Stimulated activated CD4-positive, alpha-beta T cell treated with anti-CD3 and anti-CD28 coated beads, Interleukin-12 subunit alpha, Interleukin-12 subunit beta, amount 100 ng/mL, for 4 hours (primary cell): ENCODE measurements at places on chromosomes 1 and 21.
A peak's percentile ranks its signal among the peaks of the same experiment; 100 is the strongest.

- DNase-seq: no peak
Observed at GRCh38 chr1:12507631-12508030, 110.4 kb downstream of the DHRS3 start.

GRCh38 chr21:31546443-31547170 is 112.9 kb upstream of the SOD1 start:
- no peak for DNase-seq

GRCh38 chr1:157104598-157105293 is 5.1 kb upstream of the ETV3L start:
- DNase-seq: no peak

DNA sequence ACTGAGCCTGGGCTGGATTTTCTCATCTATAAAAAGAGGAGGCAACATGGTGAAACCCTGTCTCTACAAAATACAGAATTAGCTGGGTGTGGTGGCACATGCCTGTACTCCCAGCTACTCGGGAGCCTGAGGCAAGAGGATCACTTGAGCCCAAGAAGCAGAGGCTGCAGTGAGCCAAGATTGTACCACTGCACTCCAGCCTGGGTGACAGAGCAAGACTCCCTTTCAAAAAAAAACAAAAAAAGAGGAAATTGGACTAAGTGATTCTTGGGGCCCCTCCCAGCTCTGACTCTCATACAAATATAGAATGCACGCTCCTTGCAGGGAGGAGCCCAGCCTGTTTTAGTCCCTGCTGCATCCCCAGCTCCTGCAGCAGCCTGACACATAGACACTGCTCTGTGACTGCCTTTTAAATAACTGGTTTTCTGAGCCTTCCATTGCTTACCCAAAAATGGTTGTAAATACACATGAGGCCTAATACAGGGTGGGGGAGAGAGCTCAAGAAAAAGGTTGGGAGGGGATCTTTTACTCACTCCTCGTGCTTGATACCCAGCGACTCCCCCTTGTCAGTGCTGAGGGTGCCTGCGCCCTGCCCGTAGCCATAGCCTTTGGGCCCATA is 17.2 kb downstream of the CSRP1 start:
- DNase-seq: no peak

GRCh38 chr21:18646116-18646515 is 242.5 kb upstream of the TMPRSS15 start:
- DNase-seq: no peak

DNA sequence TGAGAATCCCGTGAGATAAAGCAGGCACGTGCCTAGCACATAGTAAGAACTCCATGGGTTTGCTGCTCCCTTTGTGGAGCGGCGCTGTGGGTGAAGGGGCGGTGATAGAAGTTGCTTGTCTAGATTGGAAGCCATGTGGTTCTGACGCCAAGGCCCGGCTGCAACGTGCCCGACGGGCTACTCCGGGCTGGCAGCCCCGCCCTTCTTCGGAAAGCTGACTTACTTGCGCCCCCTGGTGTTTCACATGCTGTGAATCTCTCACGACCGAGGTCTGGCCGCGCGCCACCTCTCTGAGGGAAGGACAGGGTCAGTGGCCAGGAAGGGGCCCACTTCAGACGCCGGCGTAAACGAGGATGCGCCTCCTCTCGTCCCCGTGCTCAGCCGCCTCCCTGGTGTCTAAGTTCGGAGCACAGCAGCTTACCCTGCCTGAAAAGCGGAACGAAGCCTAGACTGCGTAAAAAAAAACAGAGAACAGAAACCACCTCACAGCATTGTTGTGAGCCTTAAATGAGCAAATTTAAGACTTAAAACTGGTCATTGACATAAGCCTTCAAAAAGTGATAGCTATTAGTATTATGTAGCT is 42.6 kb upstream of the WNT2B start:
- peak; percentile 82 for DNase-seq

GRCh38 chr1:207856276-207857023 is 54.5 kb downstream of the CD34 start:
- DNase-seq: no peak

- no peak for DNase-seq
Observed at GRCh38 chr1:44839576-44839975, 3.5 kb downstream of the PTCH2 start.

DNA sequence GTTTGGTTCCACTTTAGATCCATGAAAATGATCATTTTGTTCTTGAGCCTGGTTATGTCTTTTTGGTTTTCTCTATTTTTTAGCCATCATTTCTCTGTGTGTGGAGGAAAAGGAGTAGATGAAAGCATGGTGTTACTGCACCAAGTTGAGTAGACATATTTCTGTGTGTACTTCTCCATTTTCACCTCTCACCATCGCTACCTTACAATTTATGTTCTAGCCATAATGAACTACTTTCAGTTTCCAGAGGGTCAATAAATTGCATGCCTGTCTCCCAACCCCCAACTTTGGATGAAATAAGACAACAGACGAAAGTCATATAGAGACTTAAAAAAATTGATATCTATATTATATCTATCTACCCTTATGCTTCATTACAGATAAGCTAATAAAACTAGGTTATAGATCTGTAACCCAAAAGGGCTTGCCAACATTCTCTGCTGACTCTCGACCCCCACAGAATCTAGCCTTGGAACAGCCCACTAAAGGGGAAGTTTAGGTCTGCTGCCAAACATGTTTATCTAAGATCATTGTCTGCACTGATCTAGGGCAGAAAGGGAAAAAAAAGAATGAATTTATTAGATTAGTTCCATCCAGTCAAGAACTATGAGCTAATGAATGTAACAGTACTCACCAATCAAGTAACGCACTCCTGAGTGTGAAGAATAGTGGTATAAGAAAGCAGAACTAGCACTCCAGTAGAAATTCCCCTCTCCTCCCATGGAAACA is 7.5 kb upstream of the MAN1A2 start:
- DNase-seq: no peak

DNA sequence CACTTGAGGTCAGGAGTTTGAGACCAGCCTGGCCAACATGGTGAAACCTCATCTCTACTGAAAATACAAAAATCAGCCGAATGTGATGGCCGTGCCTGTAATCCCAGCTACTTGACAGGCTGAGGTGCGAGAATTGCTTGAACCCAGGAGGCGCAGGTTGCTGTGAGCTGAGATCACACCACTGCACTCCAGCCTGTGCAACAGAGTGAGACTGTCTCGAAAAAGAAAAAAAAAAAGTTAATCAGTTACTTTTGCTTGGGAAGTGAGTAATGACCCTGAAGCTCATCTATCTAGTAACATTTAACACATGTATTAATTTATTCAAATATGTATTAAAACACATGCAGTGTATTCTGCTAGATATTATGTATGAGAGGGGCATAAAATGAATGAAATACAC is 49.4 kb downstream of the ZNF326 start:
- DNase-seq: no peak

DNA sequence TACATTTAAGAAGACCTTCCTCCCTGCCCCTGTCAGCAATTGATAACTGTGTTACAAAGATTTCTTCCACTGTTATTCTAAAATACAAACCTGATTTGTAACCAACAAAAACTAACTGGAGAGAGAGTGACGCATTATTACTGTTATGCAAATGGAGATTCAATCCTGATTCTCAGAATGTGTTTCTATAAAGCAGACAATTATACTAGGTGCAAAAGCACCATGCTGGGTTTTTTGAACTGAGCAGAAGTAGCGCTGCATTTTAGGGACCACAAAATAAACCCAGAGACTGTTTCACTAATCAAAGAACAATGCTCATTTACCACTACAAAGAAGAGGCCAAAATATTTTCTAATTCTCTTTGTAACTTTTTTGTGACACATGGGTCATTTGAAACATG is 13.6 kb upstream of the GBP6 start:
- DNase-seq: no peak

- peak; percentile 74 for DNase-seq
Observed at GRCh38 chr1:20151906-20152598, 12.9 kb downstream of the PLA2G2F start.

GRCh38 chr1:21624571-21625389 is 44.4 kb downstream of the RAP1GAP start:
- DNase-seq: no peak

- no peak for DNase-seq
Observed at GRCh38 chr1:234607109-234608024, 2.6 kb downstream of the IRF2BP2 start.

DNA sequence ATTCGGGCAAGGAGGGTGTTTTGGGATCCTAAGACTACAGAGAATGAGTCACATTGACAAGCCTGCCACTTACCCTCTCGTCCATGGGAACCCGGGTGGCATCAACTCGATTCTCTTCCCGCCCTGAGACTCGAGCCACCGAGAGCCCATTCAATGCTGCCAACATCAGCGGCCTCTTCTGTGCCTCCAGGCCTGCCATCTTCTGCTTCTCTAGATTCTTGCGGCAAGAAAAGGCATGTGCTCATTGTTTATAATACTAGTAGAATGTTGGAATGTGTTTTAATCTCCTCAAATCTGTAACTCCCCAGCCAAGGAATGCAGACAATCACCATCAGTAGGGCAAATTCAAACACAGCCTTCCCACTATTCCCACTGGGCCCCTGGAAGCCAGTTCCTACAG is 96.9 kb downstream of the SMYD2 start:
- DNase-seq: no peak

- DNase-seq: no peak
Observed at GRCh38 chr1:204338360-204338759, 21.4 kb downstream of the PLEKHA6 start.

DNA sequence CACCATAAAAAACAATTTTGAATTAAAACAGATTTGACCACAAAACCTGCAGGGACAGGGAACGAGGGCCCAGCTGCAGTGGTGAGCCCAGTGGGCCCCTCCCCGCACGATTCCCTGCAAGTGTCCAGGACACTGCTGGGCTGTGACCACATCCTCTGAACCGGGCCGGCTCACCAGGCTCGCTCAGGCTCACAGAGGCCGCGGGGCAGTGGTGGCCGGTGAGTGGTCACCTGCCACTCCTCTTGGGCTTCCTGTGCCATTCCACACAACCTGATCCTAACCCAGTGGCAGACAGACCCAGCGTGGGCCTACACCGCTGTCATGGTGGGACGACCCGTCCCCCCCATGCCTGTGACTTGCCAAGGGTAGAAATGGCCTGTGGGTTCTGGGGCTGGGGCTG is 36.5 kb upstream of the RIPK4 start:
- DNase-seq: no peak

- no peak for DNase-seq
Observed at GRCh38 chr1:36796733-36797132, 237.6 kb downstream of the GRIK3 start.

DNA sequence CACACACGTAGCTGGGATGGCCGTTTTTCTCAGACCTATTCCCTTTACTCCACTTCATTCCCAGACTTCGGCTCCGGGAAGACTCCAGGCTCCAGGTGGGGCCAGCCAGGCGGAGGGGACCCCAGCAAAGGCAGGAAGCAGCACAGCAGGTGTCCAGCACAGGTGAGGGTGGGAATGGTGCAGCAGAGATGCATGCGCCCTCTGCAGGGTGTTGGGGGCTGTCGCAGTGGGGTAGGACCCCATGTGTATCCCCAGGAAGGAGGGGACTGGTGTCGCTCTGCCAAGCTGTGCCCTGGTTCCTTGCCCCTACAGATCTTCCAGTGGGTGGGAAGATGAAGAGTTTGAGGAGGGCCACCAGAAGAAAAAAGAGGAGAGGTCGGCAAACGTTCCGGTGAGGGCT is 5.3 kb downstream of the TTC24 start:
- DNase-seq: no peak
